ENCODE measurements at places on chromosomes 1 and 21.

DNA sequence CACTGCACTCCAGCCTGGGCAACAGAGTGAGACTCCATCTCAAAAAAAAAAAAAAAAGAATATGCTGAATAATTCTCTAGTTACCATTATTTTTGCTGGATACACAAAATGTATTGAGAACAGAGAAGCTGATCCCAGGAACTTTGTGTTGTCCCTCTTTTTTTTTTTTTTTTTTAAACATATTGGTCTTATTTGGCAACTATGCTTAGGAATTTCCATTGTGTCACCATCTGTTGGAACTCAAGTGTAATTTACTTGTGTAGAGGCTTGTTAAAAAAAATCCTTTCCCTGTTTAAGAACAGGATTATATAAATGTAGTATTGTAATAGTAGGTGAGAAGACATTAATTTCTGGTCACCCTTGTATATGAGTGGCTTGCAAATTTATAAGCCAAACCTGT, 28.6 kb downstream of the CAMSAP2 start:
- no peak for DNase-seq

GRCh38 chr1:225360119-225360518, 67.7 kb downstream of the LBR start:
- DNase-seq, result no peak

DNA sequence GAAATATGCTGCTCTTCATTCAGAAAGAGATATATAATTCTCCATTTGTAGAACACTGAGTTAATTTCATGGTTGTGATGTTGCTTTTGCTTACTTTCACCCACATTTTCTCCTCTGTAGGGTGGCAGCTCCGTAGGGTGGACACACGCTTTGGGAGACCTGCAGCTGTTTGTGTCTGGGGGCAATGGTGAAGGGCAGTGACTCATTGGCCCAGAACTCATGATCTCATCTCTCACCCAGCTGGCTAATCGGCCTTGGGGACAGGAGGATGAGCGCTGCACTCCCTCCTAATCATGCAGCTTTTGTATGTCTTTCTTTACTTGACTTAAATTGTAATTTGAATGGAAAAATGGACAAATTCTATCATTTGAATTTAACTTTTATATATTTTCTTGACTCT, 9.6 kb downstream of the DISC1 start:
- no peak for DNase-seq

GRCh38 chr1:119081267-119081666, 59.2 kb downstream of the WARS2 start:
- no peak for DNase-seq

GRCh38 chr1:230292689-230293389, 133.3 kb downstream of the PGBD5 start:
- no peak for DNase-seq

GRCh38 chr21:19981938-19982337, 1016.3 kb upstream of the NCAM2 start:
- DNase-seq, result peak; percentile 10

DNA sequence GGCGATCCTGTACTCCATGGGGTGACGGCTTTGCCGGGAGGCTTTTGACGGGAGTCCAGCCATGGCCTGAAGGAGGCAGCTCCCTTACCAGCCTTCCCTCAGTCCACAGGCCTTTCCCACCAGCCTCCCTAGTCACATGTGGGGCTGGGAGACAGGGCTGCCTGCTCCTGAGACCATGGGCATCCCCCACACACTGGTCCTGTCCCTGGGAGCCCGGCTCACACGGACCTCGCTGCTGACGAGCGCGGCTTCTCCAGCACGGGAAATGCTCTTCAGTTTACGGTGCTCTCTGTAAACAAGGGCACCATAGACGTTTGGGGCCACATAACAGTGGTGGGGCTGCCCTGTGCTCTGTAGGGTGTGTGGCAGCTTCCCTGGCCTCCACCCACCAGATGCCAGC, 104.5 kb upstream of the TMEM51 start:
- DNase-seq, result no peak

DNA sequence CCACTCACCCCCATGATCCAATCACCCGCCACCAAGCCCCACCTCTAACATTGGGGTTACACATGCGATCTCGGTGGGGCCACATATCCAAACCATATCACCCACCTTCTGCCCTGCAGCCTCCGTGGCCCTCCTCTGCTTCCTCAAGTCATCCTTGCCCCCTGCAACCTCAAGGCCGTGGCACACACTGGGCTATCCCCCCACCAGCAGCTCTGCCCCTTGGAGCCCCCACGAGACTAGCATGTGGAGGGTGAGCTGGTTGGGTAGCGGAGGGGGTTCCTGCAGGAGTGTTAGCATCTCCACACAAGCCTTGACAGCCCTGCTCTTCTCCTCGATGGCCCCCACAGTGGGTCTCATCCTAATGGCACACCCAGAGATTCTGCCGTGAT, 100.8 kb downstream of the TOMM20 start:
- no peak for DNase-seq

DNA sequence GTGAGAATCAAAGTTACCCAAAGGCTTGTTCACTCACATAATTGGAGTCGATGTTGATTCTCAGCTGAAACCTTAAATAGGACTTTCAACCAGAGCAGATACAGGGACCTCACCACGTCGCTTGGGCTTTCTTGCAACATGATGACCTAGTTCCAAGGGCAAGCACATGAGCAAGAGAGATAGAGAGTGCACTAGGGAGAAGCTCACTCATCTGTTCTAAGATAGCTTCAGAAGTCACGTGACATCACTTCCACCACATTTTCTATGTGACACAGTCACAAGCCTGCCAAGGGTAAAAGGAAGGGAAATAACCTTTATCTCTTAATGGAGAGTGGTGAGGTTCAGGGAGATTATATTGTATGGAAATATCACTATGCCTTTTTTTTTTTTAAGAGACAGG, 470.1 kb upstream of the PLXNA2 start:
- DNase-seq, result no peak

Measured in Caco-2 (cell line).